Stimulated activated CD4-positive, alpha-beta T cell treated with anti-CD3 and anti-CD28 coated beads, Interleukin-4, amount 100 ng/mL, for 24 hours (primary cell): ENCODE measurements at places on chromosomes 5 and 9.

DNA sequence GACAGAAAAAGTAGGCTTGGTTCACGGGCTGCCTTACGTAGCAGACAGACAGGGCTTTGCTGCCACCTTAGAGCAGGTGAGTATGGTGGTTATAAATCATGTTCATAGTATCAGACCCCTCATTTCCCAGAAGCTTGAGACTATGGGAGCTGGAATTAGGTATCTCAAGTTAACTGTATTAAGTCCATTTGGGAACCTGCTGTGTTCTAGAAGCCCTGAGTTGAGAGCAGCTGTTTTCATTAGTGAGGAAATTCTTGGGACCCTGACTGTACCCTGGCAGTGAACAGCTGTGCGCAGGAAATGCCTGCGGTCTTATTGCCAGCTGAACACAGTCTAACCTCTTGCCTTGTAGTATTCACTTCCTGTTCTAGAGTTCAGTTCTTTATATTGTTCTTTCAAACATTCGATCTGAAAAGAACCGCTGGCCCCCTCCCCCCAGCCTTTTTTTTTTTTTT lies 29.8 kb downstream of the UGCG start:
- DNase-seq: peak; percentile 52

DNA sequence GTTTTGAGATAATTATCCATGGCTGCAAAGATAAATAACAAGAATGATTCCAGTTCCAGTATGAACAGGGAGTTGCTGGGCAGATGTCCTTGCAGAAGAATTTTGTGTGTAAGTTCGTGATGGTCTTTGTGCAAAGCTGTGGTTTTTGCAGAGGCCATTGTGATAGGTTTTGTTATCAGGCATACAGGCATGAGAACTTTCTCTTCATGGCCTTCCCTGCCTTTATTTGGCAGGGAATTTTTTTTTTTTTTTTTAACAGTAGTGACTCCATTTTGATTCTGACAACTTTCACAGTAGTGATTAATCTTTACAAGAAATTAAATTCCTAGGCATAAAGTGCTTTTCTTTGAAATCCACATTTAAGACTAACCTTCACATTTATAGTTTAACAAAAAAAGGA lies 1999.5 kb upstream of the CDH6 start:
- no peak for DNase-seq

GRCh38 chr9:129473523-129474244 lies 147.2 kb downstream of the C9orf50 start:
- no peak for DNase-seq

DNA sequence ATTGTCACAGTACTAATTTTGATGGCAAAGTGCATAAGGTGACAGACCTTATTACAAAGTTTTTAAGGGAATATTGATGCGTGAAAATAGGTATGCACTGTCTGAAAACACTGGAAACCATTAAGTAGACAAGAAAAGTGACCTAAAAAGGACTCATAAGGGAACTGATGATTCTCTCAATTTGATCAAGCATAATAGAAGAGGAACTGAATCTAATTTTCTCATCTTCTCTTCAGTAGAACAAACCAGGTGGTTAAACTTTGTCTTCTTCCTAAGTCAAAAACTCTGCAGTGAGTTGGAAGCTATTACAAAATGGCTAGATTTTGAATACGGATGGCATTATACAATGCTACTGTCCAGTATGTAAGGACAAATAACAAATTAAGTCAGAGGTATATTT lies 53.4 kb downstream of the RNF145 start:
- no peak for DNase-seq

DNA sequence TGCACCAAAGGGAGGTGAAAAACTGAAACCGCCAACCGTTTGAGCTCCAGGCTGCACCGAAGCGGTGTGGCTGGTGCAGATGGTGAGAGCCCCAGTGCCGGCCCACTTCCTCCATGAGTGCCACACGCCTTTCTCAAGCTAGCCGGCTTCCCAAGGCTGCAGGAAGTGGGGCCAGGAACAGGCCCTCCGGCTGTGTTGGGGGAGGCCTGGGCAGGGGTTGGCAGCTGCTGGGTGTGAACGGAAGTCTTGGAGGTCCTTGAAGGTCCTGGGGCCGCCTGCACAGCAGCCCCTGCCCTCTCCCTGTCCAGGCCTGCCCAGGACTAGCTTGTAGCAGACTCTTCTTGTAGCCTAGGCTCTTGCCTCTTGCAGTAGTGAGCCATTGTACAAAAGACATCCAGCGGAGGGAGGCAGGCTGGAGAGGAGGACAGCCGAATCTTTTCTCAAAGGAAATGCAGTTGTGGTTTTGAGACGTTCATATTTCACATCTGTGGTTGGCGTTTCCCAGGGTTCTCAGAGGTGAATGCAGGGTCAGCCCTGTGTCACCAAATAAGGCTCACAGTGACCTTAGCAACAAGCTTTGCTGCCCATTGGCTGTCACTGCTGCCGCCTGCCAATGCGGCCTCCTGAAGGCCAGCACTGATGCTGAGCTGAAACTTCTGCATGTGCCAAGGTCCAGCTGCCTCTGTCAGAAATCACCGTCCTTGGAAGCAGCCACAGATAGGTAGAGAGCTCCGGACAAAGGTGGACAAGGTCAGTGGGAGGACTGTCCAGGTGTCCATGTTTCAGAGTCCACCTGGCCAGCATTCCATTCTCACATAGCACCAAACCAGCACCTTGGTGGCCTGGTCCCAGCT lies 23.9 kb downstream of the IRF1 start:
- DNase-seq: peak; percentile 59

- DNase-seq: no peak
Measured at GRCh38 chr5:7886849-7887475, 18.0 kb downstream of the MTRR start.

GRCh38 chr9:68705531-68706362 lies 707 bp downstream of the PIP5K1B start:
- DNase-seq: no peak

DNA sequence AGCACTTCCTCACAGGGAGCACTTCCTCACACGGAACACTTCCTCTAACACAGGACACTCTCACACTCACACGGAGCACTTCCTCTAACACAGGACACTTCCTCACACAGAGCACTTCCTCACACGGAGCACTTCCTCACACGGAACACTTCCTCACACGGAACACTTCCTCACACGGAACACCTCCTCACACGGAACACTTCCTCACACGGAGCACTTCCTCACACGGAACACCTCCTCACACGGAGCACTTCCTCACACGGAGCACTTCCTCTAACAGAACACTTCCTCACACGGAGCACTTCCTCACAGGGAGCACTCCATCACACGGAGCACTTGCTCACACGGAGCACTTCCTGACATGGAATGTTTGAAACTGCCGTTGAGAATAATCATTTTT lies 13.4 kb downstream of the POMT1 start:
- no peak for DNase-seq

GRCh38 chr5:55665065-55665464 lies 47.1 kb downstream of the SLC38A9 start:
- no peak for DNase-seq

- no peak for DNase-seq
Measured at GRCh38 chr5:129377504-129377903, 82.6 kb upstream of the ADAMTS19 start.

DNA sequence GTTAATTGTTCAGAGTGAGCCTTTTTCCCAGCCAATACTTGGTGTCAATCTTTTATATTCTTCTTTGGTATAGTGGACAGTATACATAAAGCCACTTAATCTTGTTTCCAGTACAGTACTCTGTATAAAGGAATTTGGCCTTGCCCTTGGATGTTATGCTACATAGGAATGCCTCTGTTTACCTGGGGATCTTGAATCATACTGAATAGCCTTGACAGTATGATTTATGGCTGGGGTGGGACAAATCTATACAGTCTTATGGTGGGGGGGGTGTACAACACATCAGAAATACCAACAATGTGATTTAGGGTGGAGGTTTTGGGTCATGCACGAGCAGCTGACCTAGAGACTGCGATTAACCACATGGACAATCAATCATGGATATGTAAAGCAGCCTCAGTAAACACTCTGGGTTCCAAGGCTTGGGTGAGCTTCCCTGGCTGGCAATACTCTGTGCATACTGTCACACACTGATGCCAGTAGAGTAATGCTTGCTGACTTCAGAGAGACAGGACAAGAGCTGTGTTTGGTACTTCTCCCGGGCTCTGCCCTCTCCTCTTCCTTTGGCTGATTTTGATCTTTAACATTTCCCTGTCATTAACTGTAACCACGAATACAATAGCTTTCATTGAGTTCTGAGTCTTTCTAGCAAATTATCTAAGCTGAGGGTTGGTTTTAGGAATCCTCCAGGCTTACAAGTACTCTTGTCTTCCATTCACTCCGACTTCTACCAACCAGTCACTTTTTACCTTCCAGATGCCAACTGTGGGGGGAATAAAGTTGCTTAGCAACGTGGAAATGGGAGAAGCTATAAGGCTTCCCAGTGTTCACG lies 84.6 kb downstream of the IARS1 start:
- no peak for DNase-seq

DNA sequence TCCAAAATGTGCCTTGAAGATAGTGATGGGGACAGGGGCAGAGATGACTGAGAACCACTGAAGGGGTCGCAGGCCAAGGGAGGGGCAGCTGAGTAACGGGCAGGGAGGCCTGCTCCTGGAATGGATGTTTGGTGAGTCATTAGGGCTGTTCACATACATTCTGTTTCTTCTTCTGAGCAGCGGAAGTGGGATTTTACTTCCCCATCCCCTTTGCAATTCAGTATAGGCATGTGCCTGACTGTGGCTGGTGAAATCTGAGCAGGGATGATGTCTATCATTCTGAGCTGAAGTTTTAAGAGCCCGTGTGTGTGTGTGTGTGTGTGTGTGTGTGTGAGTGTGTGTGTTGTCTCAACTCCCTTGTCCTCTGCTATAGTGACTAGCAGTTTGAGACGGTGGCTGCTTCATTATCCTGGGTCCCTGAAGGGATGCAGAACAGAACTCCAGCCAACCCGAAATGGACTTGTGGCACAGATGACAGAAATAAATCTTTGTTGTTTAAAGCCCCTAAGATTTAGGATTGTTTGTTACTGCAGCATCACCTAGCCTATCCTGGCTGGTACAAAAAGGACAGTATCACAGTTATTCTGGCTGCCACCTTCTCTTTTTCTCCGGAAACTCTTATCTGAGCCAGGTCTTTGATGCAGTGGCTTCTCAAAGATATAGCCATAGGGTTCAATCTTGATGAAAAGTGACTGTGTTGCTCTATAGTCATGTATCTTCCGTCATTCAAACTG lies 29.2 kb upstream of the TGFBI start:
- DNase-seq: no peak

DNA sequence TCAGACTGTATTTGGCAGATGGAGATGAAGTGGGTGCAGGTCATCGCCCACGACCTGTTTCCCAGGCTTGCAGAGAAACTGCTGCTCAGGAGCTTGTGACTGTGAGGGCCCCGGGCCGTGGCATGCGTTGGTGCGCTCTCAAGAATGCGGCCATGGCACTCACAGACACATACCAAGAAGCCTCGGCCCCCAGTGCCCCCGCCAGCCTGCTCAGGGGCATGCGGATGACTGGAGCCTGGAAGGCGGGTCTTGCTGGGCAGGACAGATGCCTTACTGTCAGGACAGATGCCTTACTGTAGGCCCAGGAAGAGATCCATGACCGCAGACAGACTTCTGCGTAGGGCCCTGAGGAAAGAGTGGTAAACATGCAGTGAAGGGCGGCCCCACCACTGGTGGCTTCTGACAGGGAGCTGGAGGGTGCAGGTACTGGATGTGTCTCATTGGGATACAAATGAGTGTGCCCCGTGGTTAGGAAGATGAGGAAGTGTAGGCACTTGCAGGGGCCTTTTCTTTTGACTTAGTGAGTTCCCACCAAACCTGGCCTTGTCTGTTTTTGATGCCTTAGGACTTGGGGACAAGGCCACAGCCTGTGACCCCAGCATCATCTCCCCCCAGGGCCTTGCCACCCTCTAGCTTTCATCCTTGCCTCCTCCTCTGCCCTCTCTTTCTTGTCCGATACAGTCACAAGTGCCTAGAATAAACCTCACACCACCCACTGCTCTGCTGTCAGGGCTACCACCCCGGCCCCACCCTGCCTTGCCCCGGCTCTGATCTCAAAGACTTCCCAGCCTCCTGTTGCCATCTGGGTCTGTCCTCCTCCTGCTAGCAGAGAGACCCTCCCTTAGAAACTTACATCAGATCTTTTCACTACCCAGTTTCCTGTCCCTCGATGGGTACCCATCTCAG lies 68.8 kb upstream of the ABL1 start:
- no peak for DNase-seq

DNA sequence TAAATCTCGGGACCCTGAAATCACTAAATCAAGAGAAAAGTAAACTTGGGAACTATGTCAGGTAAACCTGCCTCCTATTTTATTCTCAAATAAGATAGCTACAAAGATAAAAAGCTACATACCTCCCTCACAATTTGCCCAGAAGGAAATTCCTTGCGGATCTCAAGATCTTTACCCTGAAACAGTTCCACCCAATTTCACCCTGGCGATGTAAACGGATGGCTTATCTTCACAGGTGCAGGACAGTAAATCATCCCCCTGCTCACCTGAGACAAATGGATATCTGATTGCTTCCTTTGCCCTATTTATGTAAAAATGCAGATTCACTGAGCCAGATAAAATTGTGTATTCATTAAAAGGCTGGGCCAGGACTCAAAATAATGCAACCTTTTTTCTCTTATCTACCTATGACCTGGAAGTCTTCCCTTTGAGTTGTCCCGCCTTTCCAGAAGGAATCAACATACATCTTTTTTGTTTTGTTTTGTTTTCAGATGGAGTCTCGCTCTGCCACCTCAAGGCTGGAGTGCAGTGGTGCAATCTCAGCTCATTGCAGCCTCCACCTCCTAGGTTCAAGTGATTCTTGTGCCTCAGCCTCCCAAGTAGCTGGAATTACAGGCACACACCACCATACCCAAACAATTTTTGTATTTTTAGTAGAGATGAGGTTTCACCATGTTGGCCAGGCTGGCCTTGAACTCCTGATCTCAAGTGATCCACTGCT lies 13.8 kb downstream of the TMEM267 start:
- no peak for DNase-seq

DNA sequence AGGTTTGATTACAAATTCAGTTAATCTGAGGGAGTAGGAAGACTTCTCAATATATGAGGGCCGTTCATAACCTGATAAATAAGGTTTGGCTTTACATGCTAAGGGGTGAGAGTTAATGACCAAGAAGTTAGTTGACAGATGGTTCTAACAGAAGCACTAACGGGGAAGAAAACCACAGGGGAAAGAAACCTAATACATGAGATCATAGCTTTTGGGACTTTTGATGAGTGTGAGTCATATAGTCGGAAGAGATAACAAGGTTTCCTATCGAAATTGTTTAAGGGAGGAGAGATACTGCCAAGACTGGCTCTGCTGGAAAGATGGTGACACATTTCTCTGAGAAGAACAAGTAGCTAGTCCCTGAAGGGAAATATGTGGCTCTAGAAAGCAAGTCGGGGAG lies 140.1 kb downstream of the COX7C start:
- no peak for DNase-seq

DNA sequence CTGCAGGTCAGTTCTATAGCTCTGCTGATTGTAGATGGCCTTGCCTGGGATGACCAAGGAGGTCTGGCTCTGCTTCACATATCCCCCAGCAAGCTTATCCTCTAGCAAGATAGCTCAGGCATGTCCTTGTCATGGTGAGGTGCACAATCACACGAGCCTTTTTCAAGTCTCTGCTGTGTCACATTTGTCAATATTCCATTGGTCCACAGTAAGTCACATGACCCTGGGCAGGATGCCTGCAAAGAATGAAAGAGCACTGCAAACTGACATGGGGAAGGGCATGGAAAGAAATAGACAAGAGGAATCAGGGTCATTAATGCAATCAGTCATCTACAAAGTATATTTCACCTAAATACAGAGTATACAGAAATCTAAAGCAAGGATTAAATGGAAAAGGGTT lies 142.0 kb downstream of the RORB start:
- DNase-seq: no peak
